ENCODE measurements at places on chromosomes 1 and 21.

DNA sequence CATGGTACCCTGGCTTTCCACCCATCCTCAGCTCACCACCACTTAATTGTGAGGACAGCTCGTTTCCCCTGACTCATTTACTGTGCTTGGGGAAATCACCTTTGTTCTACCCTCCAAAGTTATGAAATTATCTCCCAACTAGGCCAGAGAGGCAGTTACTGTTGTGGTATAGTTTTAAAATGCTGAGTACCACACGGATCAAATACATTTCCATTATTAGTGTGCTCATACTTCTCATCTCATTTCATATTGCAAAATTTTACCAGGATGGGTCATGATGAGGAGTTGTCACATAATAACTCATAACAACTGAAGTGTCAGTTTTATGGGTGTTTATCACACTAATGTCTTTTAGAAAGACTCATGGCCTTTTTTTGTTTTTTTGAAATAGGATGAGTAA is 9.2 kb upstream of the OR2B11 start:
- H3K4me1 ChIP-seq, result no peaks in the 10 kb centered on the region
- no peaks in the 10 kb centered on the region for H3K36me3 ChIP-seq
- no peak overlapping the region for H3K4me3 ChIP-seq
- no peaks in the 10 kb centered on the region for H3K27me3 ChIP-seq

DNA sequence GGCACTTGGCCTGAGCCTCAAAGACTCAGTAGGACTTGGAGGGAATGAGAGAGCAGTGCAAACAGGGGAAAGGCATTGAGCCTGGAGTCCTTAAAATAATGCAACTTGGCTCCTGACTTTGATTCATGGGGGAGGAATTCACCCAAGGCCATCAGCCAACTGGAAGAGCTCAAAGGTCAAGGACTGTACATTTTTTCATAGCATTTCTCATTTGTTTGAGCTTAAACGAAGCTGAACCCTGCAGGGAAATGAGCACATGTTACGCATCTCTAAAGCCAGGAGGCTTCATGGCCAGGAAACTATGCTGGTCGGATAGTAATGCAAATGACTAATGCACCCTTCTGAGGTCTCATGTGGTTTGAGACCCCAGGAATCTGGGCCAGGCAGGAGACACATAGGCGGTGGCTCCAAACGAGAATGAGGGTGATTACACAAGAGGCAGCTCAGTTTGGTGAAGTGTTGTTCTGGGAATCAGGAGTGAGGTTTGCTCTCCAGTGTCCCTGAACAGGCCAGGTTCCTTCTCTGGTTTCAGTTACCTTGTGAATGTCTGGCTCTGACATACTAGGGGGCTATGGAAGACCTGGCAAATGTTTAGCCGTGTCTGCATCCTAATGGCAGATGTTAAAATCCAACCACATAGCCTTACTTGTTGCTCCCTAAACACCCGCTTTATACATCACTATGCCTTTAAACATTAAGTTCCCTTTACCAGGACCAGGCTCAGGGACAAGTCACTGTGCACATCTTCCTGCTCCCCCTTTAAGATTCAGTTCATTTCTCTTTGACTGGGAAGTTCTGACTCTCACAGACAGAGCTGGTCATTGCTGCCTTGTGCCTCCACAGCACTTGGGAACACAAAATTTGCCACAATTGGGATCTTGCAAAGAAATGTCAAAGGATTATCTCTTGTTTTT is 503.9 kb upstream of the USP24 start:
- peaks cover 2% of the 10 kb centered on the region for H3K27me3 ChIP-seq
- DNase-seq, result no peak
- no peak overlapping the region for H3K27ac ChIP-seq
- H3K4me1 ChIP-seq, result no peaks in the 10 kb centered on the region
- no peaks in the 10 kb centered on the region for H3K36me3 ChIP-seq

DNA sequence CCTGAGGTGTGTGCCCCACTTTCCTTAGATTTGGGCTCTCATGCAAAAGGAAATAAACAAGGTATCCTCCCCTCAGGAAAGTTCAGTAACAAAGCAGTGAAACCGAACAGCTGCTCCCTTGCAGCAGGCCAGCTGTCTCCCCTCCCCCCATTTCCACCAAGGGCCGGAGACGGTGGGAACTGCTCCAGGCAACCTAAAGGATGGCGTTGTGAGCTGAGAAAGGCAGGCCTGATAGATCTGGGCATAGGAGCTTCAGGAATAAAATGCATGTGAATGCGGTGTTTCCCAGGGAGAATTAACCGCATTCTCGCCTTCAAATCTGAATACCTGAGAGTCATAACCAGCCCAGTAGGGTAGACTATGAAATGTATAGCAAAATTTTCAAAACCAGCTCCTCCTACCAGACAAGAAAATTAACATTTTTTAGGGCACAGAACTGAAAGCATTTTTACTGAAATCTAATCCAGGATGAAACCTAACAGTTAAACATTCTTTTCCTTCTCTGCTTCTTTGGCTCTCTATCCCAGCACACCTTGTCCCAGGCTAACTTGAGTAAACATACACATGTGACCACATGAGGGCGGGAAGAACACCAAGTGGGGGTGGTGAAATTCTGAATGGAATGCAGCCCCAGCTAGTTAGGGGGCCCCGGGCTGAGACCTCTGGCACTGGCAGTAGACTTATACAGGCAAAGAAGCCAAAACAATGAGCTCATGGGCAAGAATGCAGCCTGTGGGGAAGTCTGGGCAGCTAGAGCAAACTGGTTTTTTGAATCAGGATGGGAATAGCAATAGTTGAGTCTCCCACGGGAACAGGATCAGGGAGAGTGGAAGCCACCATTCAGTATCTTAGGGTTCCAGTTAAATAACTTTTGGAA is 11.5 kb downstream of the MCL1 start:
- peaks cover 30% of the 10 kb centered on the region for H3K36me3 ChIP-seq
- peaks cover 98% of the 10 kb centered on the region for H3K4me1 ChIP-seq
- peak overlapping the region; percentile 50 for H3K4me3 ChIP-seq

DNA sequence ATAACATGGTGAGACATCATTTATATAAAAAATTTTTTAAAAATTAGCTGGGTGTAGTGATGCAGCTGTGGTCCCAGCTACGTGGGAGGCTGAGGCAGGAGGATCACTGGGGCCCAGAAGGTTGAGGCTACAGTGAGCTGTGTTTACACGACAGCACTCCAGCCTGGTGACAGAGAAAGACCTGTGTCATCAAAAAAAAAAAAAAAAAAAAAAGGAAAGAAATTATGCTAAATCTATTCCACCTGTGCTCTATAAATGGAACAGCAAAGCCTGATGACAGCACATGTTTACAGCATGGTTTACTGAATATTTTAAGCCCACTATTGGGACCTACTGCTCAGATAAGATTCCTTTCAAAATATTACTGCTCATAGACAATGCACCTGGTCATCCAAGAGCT is 217.6 kb downstream of the PRDM2 start:
- no peaks in the 10 kb centered on the region for H3K4me1 ChIP-seq
- no peaks in the 10 kb centered on the region for H3K36me3 ChIP-seq
- no peak overlapping the region for H3K27ac ChIP-seq

DNA sequence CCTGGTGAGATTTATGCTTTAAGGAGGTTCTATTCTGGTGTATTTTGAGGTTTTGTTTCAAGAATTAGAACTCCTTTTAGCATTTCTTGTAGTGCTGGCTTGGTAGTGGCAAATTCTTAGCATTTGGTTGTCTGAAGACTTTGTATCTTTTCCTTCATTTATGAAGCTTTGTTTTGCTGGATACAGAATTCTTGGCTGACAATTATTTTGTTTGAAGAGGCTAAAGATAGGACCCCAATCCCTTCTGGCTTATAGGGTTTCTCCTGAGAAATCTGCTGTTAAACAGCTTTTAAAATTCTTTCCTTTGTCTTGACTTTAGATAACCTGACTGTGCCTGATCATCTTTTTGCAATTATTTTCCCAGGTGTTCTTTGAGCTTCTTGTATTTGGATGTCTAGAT is 58.6 kb downstream of the GPR137B start:
- DNase-seq, result no peak
- peaks cover 9% of the 10 kb centered on the region for H3K36me3 ChIP-seq
- H3K27ac ChIP-seq, result no peak overlapping the region
- H3K4me3 ChIP-seq, result no peak overlapping the region
- H3K27me3 ChIP-seq, result no peaks in the 10 kb centered on the region

DNA sequence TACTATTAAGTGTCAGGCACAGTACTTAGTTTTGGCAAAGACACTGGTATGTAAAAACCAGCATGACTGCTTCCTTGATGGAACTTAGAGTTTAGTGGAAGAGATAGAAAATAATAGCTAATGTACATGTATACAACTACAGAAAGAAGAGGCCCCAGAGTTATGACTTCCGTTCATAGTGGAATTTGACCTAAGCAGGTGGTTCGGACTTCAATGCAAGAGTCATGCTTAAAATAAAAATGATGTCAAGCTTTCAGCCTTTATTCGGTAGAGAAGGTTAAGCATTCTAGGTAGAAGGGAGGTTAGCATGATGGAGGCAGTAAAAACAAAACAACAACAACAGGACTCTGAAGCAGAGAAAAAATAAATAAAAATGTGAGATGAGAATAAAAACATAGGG is 165.9 kb downstream of the KCNT2 start:
- H3K27ac ChIP-seq, result no peak overlapping the region
- no peak overlapping the region for H3K4me3 ChIP-seq
- no peak for DNase-seq
- no peaks in the 10 kb centered on the region for H3K27me3 ChIP-seq

GRCh38 chr1:157193702-157194391 is 55.7 kb upstream of the ETV3 start:
- peaks cover 19% of the 10 kb centered on the region for H3K27me3 ChIP-seq
- H3K27ac ChIP-seq, result no peak overlapping the region
- no peak overlapping the region for H3K4me3 ChIP-seq
- no peaks in the 10 kb centered on the region for H3K36me3 ChIP-seq
- DNase-seq, result peak; percentile 16

DNA sequence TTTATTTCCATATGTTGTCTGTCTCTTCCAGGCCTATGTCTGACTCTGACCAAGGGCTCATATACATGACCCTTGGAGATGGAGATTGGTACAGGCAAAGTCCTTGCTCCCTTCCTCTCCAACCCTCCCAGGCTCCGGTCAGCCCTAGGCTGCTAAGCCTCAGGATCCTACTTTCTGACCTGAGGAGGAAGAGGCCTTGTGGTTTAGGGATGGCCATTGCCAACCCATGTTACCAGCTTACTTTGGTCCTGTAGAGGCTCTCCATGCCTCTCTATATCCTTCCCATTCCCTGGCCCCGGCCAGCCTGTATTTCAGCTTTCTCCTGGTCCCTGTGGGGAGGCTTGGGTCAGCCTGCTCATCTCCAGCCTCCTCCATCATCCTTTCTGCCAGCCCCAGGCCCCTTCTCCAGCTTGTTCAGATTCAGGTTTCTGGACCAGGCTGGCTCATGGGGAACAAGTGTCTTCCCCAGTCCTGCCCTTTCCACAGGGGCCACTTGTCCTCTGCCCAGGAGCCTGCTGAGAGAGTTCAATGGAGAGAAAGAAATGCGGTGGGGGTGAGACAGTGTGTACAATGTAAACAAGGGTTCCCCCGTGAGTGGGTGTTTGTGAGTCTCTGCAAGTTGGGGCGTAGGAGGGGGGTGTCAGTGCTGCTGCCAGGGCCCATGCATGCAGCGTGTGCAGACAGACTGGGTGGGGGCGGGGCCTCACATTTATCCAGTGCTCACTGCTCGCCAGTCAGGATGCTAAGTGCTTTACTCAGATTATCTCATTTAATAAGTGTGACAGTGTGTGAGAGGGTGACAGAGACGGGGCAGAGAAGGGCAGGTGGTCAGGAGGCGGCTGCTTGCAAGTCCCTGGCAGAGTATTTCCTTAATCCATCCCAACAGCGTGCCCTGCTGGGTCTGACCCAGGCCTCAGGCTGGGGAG is 31.3 kb upstream of the FOXO6 start:
- no peak overlapping the region for H3K27ac ChIP-seq
- H3K36me3 ChIP-seq, result no peaks in the 10 kb centered on the region
- H3K27me3 ChIP-seq, result no peaks in the 10 kb centered on the region
- H3K4me3 ChIP-seq, result no peak overlapping the region
- no peaks in the 10 kb centered on the region for H3K4me1 ChIP-seq

- no peak overlapping the region for H3K4me3 ChIP-seq
- no peaks in the 10 kb centered on the region for H3K36me3 ChIP-seq
- no peak overlapping the region for H3K27ac ChIP-seq
- no peaks in the 10 kb centered on the region for H3K4me1 ChIP-seq
- peak; percentile 64 for DNase-seq
Observed at GRCh38 chr1:153277852-153278251, 18.4 kb downstream of the LORICRIN start.

- no peaks in the 10 kb centered on the region for H3K36me3 ChIP-seq
- H3K4me1 ChIP-seq, result no peaks in the 10 kb centered on the region
- H3K27me3 ChIP-seq, result no peaks in the 10 kb centered on the region
- no peak for DNase-seq
Observed at GRCh38 chr1:2966449-2967328, 54.6 kb upstream of the ACTRT2 start.

- H3K27me3 ChIP-seq, result peaks cover 80% of the 10 kb centered on the region
- H3K36me3 ChIP-seq, result no peaks in the 10 kb centered on the region
- H3K4me1 ChIP-seq, result peaks cover 46% of the 10 kb centered on the region
- no peak for DNase-seq
- H3K27ac ChIP-seq, result no peak overlapping the region
Observed at GRCh38 chr21:36700971-36701755, 2.2 kb downstream of the SIM2 start.

GRCh38 chr1:89668961-89669360 is 36.0 kb downstream of the LRRC8C start:
- H3K4me1 ChIP-seq, result peaks cover 38% of the 10 kb centered on the region
- peaks cover 7% of the 10 kb centered on the region for H3K36me3 ChIP-seq
- no peak overlapping the region for H3K27ac ChIP-seq
- H3K27me3 ChIP-seq, result no peaks in the 10 kb centered on the region
- H3K4me3 ChIP-seq, result no peak overlapping the region

GRCh38 chr21:22096314-22096713 is 1098.1 kb downstream of the NCAM2 start:
- DNase-seq, result no peak
- H3K27ac ChIP-seq, result no peak overlapping the region
- no peaks in the 10 kb centered on the region for H3K27me3 ChIP-seq
- H3K4me1 ChIP-seq, result no peaks in the 10 kb centered on the region

- H3K36me3 ChIP-seq, result no peaks in the 10 kb centered on the region
- H3K4me3 ChIP-seq, result no peak overlapping the region
- no peak overlapping the region for H3K27ac ChIP-seq
- no peaks in the 10 kb centered on the region for H3K4me1 ChIP-seq
- DNase-seq, result no peak
- H3K27me3 ChIP-seq, result no peaks in the 10 kb centered on the region
Observed at GRCh38 chr1:166933633-166934032, 41.7 kb downstream of the ILDR2 start.

DNA sequence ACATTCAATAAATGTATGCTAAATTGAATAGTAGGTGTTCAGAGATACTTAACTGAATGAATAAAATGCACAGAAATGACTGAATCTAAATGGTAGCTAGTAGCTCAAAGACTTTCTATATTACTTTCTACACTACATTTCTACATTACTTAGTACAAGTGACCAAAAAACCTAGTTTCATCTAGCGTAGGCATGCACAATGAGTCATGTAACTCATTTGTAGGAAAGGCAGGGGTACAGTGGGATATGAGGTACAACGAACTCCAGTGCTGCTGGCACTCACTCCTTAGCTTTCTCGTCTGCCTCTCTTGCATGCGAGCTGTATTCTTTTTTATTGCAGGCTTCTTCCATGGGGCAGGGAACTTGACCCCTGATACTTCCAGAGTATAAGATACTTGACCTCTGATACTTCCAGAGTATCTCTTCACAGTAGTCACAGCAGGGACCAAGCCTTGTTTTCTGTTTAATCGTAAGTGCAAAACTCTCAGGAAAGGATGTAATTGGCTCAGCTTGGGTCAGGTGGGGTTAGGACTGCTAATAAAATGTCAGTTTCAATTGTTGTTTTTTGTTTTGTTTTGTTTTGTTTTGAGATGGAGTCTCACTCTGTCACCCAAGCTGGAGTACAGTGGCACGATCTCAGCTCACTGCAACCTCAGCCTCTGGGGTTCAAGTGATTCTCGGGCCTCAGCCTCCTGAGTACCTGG is 4.9 kb upstream of the ATP2B4 start:
- no peak overlapping the region for H3K27ac ChIP-seq
- H3K36me3 ChIP-seq, result no peaks in the 10 kb centered on the region
- no peak overlapping the region for H3K4me3 ChIP-seq
- DNase-seq, result no peak
